ENCODE measurements at places on chromosomes 16 and 17.

DNA sequence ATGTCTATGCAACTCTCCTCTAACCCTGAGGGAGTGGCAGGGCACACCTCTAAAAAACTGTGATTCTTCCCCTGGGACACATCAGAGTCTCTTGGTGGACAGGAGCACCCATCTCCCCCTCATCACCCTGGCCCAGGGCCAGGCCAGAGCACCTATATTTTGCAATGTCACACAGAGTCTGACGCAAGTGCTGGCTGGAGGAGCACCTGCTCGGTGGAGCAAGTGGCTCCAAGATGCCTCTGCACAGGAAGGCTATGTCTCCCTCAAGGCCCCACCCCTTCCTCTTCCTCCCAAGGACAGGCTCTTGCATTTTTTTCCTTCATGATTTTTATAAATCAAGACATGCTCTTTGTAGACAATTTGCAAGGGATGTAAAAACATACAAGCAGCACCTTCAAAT, 13.3 kb downstream of the SNN start:
- DNase-seq: no peak

DNA sequence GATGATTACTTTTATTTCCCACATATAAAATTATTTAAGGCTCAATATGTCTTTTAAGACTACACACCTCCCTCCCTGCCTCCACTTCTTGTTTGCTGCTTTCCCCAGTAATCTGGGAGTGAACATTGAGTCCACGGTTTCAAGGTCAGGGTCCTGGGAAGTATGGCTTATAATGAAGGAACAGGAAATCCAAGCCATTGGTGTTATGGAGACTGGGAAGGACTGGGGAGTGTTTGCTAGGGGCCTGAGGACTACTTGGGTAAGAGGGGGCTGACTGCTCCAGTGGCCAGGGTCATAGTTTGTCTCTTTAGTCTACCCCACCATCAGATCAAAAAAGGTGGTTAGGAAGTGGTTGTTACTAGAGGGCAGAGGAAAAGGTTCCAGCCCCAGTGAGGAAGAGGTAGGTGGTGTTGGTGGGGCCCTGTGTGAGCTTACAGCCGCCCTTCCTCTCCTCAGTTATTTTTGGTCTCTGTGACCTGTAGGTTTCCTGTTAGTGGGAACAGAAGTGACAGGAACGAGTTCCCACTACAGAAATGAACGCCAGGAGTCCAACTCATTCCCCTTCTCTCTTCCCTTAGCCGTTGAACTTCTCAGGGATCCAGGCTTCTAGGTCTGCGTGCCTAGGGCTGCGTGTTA, 742 bp upstream of the SLC16A13 start:
- no peak for DNase-seq

DNA sequence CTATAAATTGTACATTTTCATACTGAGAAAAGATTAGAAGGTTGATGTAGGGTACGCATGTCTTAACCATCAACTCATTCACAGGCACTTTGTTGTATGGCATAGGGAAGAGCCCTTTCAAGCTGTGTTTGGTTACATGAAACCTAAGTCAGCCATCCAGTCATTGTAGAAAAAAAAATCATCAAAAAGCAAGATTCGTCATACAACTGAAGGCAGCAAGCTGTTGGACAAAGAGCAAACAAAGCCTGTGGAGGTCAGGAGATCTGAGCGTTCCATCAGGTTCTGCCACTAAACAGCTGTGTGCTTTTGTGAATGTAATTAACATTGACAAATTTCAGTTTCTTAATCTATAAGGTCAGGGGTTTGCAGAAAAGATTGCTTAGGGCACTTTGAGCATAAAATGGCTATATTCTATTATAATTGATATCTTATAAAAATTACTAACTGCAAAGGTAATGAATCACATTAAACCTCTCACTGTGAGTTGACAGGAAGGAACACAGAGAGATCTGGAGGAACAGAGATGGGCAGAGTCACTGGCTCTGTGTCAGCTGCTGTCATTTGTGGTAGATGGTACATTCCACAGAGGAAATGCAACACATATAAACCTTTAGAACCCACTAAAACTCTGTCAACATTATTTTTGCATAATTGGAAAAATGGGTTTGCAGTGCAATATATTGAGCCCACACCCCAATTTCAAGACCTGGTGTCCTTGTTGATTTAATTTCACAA, 66.3 kb upstream of the MYOCD start:
- peak; percentile 51 for DNase-seq

DNA sequence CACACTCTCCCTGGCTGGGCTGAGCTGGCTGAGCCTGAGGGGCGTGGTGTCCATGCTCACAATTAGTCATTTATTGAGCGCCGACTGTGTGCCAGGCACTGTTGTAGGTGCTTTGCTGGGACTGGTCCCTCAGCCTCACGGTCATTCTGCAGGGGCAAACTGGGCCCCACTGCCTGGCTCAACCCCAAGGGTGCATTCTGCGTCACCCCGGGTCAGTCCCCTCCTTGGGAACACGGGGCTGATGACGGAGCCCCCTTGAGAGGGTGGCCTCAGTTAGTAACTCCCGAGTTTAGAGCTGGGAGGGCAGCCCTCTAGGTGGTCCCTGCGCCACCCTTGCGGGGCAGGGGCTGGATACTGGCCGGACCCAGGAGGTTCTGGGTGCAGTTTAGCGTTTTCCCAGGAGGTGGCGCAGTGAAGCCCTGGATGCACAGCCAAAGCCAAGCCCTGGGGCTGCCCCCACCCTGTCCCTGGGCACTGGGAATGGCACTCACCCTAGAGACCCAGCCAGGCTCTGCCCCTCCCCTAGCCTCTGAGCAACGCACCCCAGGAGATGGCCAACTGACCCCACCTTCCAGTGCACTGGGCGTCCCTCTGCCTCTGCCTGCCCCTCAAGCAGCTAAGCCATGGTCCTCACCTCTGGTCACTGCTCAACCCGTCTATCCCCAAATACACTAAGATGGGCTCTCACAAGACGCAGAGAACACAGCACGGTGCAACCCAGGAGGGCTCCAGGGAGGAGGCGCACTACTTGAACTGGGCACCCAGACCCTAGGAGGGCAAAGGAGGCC, 243.2 kb upstream of the GSE1 start:
- DNase-seq: no peak

GRCh38 chr16:1216296-1216619, 8.8 kb downstream of the TPSG1 start:
- DNase-seq: no peak

DNA sequence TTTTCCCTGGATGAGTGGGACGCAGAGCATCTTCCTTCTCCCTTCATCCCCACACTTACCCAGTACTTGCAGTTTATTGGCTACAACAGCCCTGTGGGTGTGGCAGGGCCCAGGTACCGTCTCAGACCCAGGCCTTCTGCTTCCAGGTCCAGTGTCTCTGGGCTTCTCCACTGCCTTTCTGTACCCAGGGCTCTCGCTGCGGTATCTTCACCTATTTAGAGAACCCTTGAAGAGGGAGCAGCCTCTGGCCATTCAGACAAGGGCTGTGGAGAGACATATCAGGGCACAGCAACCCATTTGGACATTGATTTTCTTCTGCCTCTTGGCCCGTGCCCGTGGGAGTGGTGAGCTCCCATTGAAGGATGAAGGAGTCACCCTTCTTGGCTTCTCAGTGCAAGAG, 17.3 kb downstream of the TBX4 start:
- DNase-seq: no peak

- DNase-seq: no peak
Measured at GRCh38 chr17:64503821-64504768, 2.0 kb downstream of the DDX5 start.

GRCh38 chr16:90046122-90046970, 27.1 kb upstream of the DBNDD1 start:
- DNase-seq: no peak

GRCh38 chr17:73011016-73011486, 81.4 kb downstream of the SLC39A11 start:
- no peak for DNase-seq

DNA sequence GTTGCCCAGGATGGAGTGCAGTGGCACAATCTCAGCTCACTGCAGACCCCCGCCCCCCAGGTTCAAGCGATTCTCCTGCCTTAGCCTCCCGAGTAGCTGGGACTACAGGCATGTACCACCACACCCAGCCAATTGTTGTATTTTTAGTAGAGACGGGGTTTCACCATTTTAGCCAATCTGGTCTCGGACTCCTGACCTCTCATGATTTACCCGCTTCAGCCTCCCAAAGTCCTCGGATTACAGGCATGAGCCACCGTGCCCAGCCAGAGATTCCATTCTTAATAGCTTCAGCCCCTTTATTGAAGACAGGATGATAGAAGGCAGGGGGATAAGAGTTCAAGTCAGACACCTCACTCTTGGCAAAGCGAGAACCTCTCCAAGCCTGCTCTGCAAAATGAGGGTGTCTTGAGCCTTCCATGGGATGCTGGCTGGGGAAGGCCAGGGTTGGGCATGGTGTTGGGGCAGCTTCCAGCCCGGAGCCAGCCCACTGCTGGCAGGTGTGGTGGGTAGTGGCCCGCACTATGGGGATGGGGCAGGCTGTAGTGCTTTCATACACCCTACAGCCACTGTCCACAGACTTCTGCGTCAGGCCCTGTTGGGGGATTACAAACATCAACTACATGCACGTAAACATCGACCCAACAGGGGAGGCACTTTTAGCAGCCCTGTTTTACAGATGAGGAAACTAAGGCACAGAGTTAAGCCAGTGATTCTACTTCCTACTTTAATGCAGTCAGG, 3.5 kb downstream of the CARHSP1 start:
- no peak for DNase-seq

GRCh38 chr16:85193876-85194275, 81.6 kb upstream of the CIBAR2 start:
- no peak for DNase-seq

DNA sequence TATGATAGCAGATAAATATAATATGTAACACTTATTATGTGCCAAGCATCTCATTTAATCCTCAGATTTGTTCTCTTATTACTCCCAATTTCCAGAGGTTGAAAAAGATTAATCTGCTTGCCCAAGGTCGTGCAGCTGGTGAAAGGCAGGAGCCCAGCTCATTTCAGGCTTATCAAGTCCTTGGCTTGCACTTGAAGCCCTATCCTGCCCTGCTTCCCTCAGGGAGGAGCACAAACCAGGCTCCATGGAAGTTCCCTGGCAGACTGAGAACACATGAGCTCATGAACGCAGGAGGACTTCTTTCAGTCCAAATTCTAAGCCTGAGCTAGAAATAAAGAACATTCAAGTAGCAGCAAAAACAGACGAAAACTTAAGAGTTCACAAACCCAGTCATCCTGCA, 74.8 kb downstream of the USP31 start:
- no peak for DNase-seq

- peak; percentile 70 for DNase-seq
Measured at GRCh38 chr17:56319531-56319930, 166.3 kb downstream of the ANKFN1 start.

- no peak for DNase-seq
Measured at GRCh38 chr16:75378616-75379015, 54.7 kb downstream of the CFDP1 start.

GRCh38 chr16:12423131-12423530, 380.6 kb downstream of the CPPED1 start:
- no peak for DNase-seq

GRCh38 chr17:64984851-64985521, 65.7 kb upstream of the LRRC37A3 start:
- DNase-seq: peak; percentile 72

- DNase-seq: no peak
Measured at GRCh38 chr17:79085921-79086551, 11.4 kb downstream of the ENGASE start.

DNA sequence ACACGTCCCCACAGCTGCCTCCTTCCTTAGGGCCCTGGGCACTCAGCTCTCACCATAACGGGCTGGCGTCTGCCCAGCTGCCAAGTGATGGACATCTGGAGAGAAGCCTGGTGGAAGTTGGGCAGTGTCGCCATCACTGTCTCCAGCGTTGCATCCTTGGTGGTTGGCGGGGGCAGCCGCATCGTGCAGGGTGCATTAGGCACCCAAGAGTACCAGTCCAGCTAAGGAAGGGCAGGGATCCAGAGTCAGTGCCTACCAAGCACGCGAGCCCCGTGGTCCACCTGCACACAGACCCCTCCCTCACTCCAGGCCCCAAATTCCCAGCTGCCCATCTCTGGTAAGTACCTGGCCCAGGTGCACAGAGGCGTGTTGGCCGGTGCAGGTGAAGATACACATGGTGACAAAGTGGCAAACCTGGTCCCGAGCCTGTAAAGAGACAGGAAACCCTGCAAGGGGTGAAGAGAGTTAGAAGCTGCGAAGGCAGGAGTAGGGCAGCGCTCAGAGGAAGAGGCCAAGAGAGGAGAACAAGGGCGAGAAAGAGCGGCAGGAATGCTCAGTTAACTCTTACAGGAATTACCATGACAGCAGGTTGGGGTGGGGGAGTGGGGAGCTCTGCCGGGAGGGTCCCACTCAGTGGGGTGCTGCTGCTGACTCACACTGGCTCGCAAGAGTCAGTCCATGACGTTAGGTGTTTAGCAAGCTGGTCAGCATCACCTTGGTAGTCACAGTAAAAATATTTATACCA, 9.5 kb downstream of the ALOX15 start:
- DNase-seq: peak; percentile 18

DNA sequence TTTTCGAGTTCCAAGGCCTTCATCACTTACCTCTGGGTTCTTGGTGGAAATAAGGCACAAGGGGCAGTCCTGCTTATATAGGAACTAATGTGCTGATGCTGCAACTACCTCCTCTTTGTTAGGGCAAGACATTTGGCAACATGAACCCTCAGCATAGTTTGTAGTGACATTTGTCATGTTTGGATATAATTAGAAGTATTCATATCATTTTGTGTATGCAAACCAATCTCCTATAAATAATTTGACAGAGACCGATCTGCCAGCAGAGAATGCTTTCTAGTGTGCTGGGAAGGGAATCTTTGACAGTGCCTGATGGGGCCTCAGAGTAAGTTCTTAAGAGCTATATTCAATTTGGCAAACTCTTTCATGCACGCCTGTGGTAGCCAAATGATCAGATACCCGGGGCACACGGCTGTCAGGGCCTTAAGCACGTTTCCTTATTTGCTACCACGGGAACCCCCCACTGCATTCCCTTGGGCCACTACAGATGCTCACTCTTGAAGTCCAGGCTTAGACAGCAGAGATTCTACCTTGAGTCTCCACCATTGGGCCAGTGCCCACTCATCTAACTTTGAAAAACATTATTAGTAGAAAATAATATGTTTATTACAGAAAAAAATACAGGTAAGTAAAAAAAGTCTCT, at the start of gene MYH8:
Gene MYH8 (minus strand): TSS at position 51 of the 643 bp plus-strand sequence. CDS start 1,723 bp downstream, outside the sequence.
- DNase-seq: no peak

- DNase-seq: peak; percentile 1
Measured at GRCh38 chr17:55996826-55997225, 156.4 kb upstream of the ANKFN1 start.

- peak; percentile 50 for DNase-seq
Measured at GRCh38 chr16:9091867-9092281, 430 bp downstream of the HAPSTR1 start.

DNA sequence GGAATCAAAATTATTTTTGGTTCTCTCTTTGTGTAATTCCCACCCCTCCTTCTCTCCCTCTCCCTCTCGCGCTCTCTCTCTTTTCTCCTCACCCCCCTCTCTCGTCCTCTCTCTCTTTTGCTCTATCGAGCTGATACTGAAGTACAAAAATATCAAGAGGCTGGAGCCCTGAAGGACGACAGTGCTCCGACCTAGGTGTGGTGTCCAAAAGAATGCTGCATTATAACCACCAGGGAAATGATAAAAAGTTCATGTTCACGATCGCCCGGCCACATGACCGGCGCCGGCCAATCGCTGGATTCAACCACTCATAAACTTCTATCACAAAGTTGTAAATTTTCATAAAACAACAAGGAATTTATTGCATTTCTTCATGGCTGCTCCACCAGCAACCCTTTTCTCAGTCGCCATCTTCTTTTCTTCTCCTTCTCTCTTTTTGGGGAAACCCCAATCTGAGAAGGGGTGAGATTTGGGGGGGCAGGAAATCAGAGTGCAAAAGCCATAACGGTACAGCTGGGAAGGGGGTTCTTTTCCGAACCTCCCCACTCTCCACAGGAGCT, at the start of gene HOXB6:
Gene HOXB6 (minus strand): TSS at position 217 of the 560 bp plus-strand sequence. CDS start 6,836 bp downstream, outside the sequence.
- DNase-seq: no peak

All from iris pigment epithelial cell (primary cell).